ENCODE measurements at places on chromosomes 7 and 10.

DNA sequence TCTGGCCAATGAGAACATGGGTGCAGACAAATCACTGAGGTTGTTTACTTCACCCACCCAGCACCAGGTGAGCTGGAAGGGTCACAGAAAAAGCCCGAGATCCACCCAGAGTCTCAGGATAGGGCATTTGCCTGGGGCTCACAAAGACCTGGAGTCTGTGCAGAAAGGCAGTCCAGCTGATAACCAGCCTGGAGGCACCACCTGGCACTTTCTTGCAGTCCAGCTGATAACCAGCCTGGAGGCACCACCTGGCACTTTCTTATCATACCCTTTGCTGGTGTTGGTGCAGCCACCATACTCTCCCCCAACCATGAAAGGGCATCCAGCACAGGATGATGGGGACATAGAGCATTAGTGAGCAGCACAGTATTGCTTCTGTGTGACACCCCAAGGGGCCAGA, 104.1 kb downstream of the PPP1R3C start:
- DNase-seq: no peak

GRCh38 chr10:119003572-119004289, 25.8 kb upstream of the NANOS1 start:
- no peak for DNase-seq

DNA sequence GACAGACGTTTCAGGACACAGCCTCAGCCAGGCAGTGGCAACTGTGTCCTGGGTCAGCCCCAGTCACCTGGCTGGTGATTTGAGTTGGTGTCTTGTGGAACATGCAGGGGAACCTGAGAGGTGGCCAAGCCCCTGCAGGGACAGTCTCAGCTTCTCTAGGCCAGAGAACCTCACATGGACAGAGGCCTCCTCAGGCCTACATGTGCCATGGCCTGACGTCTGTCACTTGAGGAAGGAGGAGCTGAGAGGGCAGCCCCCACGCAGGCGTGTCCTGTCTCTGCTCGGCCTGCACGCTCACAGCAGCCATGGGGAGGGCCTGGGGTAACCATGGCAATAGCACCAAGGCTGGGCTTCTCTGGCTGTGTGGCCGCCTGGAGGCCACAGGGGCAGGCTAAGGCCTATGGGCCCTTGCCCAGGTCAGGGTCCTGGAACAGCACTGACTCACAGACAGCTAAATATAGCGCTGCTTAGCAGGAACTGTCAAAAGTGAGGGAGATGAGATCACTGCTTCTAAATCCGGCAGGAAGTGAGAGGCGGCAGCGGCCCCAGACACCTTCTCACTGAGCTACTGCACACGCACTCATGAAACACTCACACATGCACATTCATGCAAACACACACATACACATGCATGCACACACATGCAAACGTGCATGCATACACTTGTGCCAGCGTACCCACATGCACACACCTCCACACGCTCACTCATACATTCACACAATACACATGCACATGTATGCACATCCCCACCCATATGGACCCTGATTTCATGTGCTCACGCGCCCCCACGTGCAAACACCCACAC, 57.0 kb downstream of the YKT6 start:
- no peak for DNase-seq

- DNase-seq: no peak
Observed at GRCh38 chr7:80134536-80135308, at the start of gene GNAI1. Gene GNAI1 (plus strand): TSS chr7:80134831. CDS start chr7:80135161, 330 bp downstream.

GRCh38 chr7:36923943-36924436, 199.7 kb upstream of the AOAH start:
- DNase-seq: no peak

DNA sequence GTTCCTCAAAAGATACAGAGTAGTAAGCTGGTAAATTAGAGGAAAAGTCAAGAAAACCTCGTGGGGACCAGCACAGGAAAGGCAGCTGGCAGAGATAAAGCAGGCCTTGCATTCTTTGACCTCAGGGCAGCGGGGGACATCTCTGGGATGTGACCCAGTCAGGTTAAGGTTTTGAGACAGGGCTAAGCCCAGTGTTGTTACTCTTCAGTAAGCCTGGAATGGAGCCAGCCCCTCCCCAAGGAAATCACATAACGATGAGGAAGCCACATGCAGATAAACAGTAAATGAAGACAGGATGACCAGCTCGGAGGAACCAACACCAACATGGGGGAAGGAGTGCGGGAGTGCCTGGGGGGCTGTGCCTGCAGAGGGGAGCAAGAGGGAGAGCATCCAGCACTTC, 99.6 kb downstream of the JAZF1 start:
- no peak for DNase-seq
